Lung microvascular endothelial cell (primary cell): ENCODE measurements at places on chromosomes 12 and 14. TPM values are rescaled to one million over a fixed set of nuclear protein-coding genes. Genes with fewer than 3 reads are reported as not detected.

- DNase-seq = no peak
Measured at GRCh38 chr12:55715169-55715764, 579 bp upstream of the BLOC1S1 start.

- no peak for DNase-seq
Measured at GRCh38 chr14:76775695-76776427, 14.6 kb downstream of the VASH1 start.

- DNase-seq = no peak
Measured at GRCh38 chr12:108612788-108613282, 15.0 kb upstream of the TMEM119 start.

- no peak for DNase-seq
Measured at GRCh38 chr12:40232602-40233001, 7.8 kb downstream of the LRRK2 start.

- DNase-seq = no peak
Measured at GRCh38 chr12:124557518-124558223, 9.7 kb downstream of the NCOR2 start.

DNA sequence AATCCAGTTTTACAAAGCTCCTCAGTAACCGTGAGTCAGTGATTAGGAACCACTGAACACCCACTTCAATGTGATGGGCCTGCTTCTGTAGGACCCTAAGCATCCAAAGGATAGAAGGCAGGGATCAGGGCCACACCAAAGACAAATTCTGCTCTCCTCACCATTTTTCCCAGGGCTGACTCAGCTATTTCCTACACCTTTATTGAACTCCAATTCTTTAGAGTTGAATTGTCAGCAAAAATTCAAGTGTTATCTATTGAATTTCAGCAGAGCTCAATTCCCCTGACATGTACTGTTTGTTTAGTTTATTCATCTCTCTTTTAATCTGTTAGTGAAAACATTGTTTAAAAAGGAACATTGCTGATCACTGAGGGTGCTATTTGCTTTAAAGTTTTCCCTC, 457.7 kb upstream of the TMPO start:
- DNase-seq = no peak

- DNase-seq = peak; percentile 75
Measured at GRCh38 chr12:77122236-77122635, 56.9 kb upstream of the E2F7 start.

GRCh38 chr14:93032421-93032936, 83.2 kb downstream of the ITPK1 start:
- DNase-seq = no peak

DNA sequence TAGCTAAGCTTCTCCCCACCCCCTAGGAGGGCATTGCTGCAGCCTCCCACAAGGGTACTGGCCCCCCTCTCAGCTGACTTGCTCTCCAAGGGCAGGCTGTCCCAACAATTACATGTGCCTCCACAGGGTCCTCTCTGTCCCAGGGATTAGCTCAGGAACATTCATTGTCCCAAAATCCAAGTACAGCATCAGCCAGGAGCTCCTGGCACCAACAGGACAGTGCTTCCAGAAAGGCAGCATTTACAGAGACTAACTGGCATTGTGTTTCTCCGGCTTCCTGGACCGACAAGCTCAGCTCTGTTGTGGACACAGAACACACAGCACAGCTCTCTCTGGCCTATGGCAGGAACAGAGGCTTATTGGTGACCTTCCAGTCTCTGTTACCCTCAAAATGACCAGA, 21.7 kb downstream of the ABCD4 start:
- DNase-seq = no peak

The SRRM4 gene
- not detected in 2 replicates for total RNA-seq

The PPP1R1A gene
- not detected in 2 replicates for total RNA-seq

The RBP5 gene
- 0.22 TPM in 1 of 2 replicates, not detected in the other for total RNA-seq

The ANKRD33 gene
- 0.22 TPM in 1 of 2 replicates, not detected in the other for total RNA-seq

The P2RX7 gene
- total RNA-seq = 3.1 and 7.1 TPM in 2 replicates

The SLC17A8 gene
- not detected in 2 replicates for total RNA-seq
